Testis (tissue), 5 donors: ENCODE measurements at places on chromosomes 16 and 17. TPM values are rescaled to one million over a fixed set of nuclear protein-coding genes. Genes with fewer than 3 reads are reported as not detected.

GRCh38 chr16:28873543-28874201, 4.6 kb upstream of the ATP2A1 start:
- no peak for DNase-seq
- H3K36me3 ChIP-seq: no peaks in the 10 kb centered on the region
- peaks cover 4% of the 10 kb centered on the region for H3K4me1 ChIP-seq
- no peak overlapping the region for H3K27ac ChIP-seq
- no peak overlapping the region for H3K4me3 ChIP-seq

CA7 gene
- 1.2 TPM for polyA plus RNA-seq

DNA sequence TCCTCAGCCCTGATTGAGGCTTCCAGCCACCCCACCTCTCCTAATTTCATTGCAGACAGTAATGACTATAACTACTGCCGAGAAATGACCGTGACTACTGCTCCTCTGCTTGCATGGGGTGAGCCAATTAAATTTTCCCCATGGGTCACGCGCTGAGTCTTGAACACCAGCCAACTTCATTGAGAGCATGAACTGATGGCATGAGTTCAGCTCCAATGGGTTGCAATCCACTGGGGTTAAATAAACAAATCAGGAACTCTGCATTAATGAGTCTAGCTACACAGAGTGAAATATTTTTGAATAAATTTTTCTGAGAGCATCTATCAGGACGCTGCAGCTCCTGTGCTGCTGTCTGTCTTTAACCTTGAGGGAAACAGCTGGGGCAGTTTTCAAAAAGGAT, 61.6 kb upstream of the CLEC3A start:
- H3K4me1 ChIP-seq: no peaks in the 10 kb centered on the region
- H3K36me3 ChIP-seq: no peaks in the 10 kb centered on the region
- no peak overlapping the region for H3K27ac ChIP-seq
- H3K4me3 ChIP-seq: no peak overlapping the region
- no peak for DNase-seq

MYO15B gene
- 70.4 TPM for polyA plus RNA-seq

DNA sequence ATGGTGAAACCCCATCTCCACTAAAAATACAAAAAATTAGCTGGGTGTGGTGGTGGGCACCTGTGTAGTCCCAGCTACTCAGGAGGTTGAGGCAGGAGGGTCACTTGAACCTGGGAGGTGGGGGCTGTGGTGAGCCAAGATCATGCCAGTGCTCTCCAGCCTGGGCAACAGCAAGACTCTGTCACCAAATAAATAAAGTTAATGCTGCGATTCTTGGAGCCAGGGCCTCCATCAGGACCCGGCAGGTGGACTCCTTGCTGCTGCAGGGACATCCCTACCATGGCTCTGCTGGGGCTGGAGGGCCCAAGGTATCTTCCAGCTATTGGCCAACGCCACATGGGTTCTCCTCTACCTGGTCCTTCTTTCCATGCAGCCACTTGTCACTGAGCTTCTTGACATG, 82.5 kb upstream of the CACNG5 start:
- no peak overlapping the region for H3K4me3 ChIP-seq
- no peaks in the 10 kb centered on the region for H3K4me1 ChIP-seq
- no peak overlapping the region for H3K27ac ChIP-seq
- H3K36me3 ChIP-seq: no peaks in the 10 kb centered on the region
- DNase-seq: no peak
- H3K27me3 ChIP-seq: no peaks in the 10 kb centered on the region

DNA sequence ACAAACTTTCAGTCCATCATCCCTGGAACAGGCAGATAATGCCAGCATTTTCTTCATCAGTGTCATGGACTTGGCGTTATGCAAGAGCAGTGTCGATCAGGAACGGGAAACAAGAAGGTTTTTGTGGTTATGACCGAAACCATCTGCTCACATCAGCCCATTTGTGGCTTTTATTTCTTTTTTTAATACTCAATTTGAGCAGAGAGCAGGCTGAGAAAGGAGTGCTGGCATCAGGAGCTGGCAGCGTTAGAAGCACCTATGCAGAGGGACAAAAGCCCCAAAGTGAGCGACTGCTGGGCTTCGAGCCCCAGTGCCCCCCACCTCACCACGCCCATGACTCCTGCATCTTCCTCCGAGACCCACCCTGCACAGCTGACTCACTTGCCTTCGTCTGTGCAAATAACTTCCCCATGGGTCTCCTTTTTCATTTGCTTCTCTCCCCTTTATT, 16.2 kb upstream of the CD300E start:
- H3K27ac ChIP-seq: no peak overlapping the region
- H3K36me3 ChIP-seq: no peaks in the 10 kb centered on the region
- no peak for DNase-seq
- no peak overlapping the region for H3K4me3 ChIP-seq

KRT27 gene
- polyA plus RNA-seq: 0.58 TPM

TBX6 gene
- polyA plus RNA-seq: 1.7 TPM

RHBDL3 gene
- 3.5 TPM for polyA plus RNA-seq

- H3K4me1 ChIP-seq: peaks cover 3% of the 10 kb centered on the region
- no peaks in the 10 kb centered on the region for H3K27me3 ChIP-seq
- DNase-seq: no peak
Observed at GRCh38 chr17:76394166-76394565, 9.8 kb downstream of the SPHK1 start.

GRCh38 chr16:68061396-68061795, 23.8 kb upstream of the NFATC3 start:
- no peak overlapping the region for H3K27ac ChIP-seq
- no peaks in the 10 kb centered on the region for H3K27me3 ChIP-seq
- DNase-seq: no peak
- peaks cover 21% of the 10 kb centered on the region for H3K4me1 ChIP-seq
- H3K4me3 ChIP-seq: no peak overlapping the region
- H3K36me3 ChIP-seq: no peaks in the 10 kb centered on the region

DNA sequence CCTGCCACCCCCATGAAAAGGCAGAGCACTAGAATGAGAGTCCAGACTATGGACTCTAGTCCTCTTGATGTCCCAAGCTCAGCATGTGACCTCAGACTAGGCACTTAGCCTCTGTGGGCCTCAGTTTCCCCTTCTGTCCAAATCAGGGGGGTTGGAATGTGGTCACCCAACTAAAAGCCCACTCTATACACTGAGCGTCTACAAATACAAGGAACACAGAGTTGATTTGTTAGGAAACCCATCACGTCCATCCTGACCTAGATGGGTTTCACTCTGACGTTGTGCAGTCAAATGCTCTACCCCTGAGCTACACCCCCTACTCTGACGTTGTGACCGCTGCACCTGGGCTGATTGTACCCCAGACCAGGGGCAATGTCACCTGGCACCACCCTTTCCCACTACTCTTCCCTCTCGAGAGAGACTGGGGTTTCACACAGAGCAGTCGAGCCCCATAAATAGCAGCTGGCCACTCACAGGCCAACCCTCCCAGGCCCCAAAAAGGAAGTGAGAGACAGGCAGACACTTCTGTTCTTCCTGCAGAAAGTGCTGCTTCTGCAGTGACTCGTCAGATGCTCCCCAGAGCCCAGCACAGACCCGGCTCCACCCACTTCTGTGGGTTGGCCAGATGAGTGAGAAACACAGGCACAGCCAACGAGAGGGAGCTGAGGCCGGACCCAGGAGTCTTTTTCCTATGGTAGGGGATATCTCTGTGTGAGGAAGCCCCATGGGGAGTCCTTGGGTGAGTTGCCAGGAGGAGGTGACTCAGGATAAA, 16.1 kb upstream of the TNFRSF13B start:
- no peak overlapping the region for H3K27ac ChIP-seq
- H3K27me3 ChIP-seq: no peaks in the 10 kb centered on the region
- no peak overlapping the region for H3K4me3 ChIP-seq
- DNase-seq: peak; percentile 51
- no peaks in the 10 kb centered on the region for H3K36me3 ChIP-seq

KRT33A gene
- 2.3 TPM for polyA plus RNA-seq

GRCh38 chr16:84813141-84813934, 6.4 kb upstream of the CRISPLD2 start:
- no peak overlapping the region for H3K27ac ChIP-seq
- no peak overlapping the region for H3K4me3 ChIP-seq
- no peak for DNase-seq
- no peaks in the 10 kb centered on the region for H3K36me3 ChIP-seq

FAM117A gene
- polyA plus RNA-seq: 67.3 TPM

TMC5 gene
- polyA plus RNA-seq: 27.7 TPM

SNX20 gene
- 2.1 TPM for polyA plus RNA-seq

DNA sequence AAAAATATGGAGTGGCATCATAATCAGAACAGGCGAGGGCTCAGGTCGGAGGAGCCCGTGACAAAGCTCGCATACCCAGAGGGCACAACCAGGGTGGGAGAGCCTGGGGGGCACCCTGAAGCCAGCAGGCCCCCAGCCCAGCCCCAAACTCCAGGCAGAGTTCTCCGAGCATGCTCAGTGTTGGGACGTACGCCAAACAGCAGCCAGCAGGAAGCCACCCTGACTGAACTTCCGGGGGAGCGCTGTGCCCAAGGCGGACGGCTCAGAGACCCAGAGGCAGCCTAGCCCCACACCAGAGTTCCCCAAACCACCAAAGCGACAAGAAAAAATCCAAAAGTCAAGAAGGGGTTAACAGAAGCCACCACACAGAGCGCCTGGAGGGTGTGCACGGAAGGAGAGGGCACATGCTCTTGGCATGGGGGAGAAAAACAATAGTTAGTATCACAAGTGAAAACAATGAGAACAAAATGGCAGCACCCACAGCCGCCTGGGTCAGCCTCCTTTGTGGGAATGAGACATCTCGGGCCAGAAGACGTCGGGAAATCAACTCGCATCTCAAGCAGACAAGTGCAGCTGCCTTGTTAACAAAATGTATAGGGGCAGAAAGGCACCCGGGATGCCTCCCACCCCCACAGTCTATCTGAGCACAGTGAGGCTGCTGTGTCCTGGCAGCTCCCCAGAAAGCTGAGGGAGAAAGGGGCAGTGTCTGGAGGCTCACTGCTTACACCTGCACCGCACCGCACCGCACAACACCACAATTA, 11.9 kb downstream of the EXOC7 start:
- no peak overlapping the region for H3K27ac ChIP-seq
- DNase-seq: no peak
- no peaks in the 10 kb centered on the region for H3K27me3 ChIP-seq
- H3K4me3 ChIP-seq: no peak overlapping the region
- H3K36me3 ChIP-seq: no peaks in the 10 kb centered on the region

DNA sequence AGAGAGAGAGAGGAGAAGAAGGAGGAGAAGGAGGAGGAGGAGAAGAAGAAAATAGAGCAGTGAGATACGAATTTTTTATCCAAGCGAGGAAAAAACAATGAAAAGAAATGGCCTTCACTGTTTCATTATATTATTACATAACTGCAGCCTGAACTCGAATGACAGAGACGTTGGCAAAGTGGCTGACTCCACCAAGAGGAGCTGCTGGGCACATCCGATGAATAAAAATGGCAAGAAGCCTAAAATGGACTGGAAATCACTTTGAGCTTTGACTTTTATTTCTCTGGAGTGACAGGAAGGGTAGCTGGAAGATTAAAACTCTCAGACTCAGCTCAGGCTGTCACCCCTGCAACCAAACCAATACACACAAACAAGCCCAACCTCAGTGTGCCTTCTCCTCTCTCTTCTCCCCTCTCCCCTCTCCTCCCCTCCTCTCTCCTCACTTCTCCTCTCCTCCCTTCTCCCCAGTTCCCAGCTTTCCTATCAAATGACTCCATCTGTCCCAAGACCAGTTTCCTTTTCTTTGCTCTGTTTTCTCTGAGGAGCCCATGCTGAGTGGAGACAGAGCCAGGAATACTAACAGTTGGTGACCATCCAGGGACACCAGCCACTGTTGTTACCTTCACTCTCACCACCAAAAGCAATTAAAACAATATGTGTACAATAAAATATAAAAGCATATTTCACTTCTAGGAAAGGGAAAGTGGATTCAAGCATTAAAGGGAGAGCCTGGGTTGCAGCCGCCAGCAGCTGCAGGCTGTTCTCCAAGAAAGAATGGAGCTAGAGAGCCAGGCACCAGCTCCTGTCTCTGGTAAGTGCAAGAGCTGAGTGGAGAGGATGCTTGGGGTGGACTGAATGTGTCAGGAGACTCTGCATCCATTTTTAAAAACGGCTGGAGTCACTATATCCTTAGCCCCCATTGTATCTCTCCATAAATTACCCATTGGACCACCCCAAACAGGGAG, 51.2 kb downstream of the SOX9 start:
- H3K36me3 ChIP-seq: no peaks in the 10 kb centered on the region
- H3K27me3 ChIP-seq: no peaks in the 10 kb centered on the region
- peaks cover 5% of the 10 kb centered on the region for H3K4me1 ChIP-seq
- H3K27ac ChIP-seq: peak overlapping the region; percentile 9
- peak; percentile 70 for DNase-seq

GRCh38 chr16:71732587-71732986, 8.1 kb upstream of the PHLPP2 start:
- H3K4me3 ChIP-seq: no peak overlapping the region
- H3K36me3 ChIP-seq: no peaks in the 10 kb centered on the region
- H3K4me1 ChIP-seq: peaks cover 26% of the 10 kb centered on the region
- H3K27ac ChIP-seq: no peak overlapping the region
- no peak for DNase-seq
